ENCODE measurements at places on chromosomes 16 and 17.

GRCh38 chr17:76196675-76197074 lies 43.6 kb downstream of the RNF157 start:
- DNase-seq = no peak

GRCh38 chr17:62884781-62885180 lies 76.7 kb upstream of the MARCHF10 start:
- DNase-seq = no peak

GRCh38 chr16:2987833-2988232 lies 7.6 kb upstream of the PKMYT1 start:
- no peak for DNase-seq

- no peak for DNase-seq
Observed at GRCh38 chr17:61235827-61236197, 163.8 kb upstream of the TBX2 start.

DNA sequence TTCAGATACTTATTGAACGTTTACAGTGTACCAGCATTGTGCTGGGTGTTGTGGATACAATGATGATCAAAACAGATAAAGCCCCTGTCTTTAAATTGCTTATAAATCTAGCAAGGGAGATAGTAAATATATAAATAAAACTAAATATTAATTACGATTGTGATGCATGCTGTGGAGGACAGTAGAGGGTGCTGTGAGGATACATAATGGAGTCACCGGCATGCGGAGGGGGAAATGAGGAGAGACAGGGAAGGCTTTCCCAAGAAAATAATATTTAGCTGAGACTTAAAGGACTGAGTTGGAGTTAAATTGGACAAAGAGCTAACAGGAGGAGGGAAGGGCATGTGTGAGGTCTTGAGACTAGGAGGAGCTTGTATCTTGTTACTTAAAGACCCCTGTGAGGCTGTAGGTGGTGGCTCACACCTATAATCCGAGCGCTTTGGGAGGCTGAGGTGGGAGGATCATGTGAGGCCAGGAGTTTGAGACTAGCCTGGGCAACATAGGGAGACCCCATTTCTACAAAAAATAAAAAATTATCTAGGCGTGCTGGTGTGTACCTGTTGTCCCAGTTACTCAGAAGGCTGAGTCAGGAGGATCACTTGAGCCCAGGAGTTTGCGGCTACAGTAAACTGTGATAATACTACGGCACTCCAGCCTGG lies 2.4 kb downstream of the DHRS7B start:
- DNase-seq = no peak
